HepG2 (cell line): ENCODE measurements at places on chromosomes 11 and 22. TPM values are rescaled to one million over a fixed set of nuclear protein-coding genes. Genes with fewer than 3 reads are reported as not detected.

DNA sequence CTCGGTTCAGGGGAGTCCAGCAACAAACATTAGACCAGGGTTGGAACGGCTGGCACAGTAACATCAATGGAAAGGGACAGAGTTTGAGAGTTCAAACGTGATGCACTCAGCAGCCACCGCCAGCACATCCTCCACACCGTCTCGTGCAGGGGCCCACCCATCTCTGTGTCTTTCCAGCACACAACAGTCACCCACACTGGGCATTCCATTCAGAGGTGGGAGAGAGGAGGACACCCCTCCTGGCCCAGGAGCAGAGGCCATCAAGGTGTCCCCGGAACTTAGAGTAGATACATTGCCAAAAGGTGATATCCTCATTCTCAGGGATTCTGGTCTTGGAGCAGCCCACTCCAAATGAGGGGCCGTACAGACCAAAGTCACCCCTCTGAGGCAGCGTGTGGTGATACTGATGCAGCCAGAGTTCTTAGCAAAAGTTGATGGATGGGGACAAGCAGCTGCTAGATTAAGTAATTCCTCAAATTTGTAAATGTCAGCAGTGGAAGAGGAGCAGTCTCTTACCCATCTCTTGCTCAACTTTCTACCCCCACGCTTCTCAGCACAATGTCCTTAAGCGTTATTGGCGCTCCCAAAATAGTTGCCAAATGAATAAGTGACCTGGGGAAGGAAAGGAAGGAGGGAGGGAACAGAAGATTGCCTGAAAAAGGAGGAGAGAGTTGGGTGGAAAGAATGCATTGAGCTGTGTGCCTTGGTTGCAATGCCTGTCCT lies 5.5 kb downstream of the SNAP29 start:
- no peak for DNase-seq

DNA sequence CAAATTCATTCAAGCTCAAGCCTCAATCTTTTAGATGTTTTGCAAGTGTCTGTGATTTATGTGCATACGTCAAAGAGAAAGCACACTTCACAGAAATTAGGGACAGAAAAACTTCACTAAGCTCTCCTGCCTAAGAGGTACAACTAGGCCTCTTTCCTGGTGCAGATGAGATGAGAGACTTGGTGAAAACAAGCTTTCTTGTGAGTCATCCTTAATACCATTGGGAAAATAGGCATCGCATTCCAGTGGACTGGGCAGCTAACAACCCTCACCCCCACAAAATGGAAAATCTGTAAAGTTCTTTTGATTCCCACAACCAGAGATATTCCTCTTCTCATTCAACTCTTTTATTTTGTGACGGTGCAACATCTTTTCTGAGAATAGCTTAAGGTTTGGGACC lies 1110.4 kb upstream of the CCDC90B start:
- DNase-seq: no peak

DNA sequence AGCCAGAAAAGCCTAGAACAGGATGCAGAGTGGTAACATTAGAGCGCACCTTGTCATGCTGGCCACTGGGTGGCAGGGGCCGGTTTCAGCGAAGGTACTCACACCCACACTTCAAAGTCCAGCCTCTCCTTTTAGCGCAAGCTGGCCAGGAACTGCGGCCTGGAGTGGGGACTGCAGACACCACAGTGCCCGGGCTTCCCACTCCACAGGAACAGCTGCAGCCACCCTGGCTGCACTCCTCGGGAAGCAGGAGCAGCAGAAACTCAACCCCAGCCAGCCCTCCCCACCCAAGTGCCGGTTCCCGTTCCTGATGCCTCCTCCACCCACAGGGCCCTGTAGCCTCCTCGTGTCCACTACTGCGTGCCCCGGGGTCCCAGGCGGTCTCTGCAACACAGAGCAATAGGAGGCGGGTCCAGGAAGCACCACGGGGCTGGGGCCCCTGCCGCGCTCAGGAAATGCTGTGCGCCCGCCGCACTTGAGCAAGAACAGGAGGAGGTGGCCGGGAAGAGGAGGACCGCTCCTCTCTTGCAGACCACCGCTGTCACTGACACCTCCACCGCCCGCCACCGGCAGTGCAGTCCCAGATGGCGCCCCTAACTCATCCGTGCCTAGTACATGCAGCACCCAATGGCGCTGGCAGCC lies 2.2 kb downstream of the RFPL2 start:
- DNase-seq: peak; percentile 68

DNA sequence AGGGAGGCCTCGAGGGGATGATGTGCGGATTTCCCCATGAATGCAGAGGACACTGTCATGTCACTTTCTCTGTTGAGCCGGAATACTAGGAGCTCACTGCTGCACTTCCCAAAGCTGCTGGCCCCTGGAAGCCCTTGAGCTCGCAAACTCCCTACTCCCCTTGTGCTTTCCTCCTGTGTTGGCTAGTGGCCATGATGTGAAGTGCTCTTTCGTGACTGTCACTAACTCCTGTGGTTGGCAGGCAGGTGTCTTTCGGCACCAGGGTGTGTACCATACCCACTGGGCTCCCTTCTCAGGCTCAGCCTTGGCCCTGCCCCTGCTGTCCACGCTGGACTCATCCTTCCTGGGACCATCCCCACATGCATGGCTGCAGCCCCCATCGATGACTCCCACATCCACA lies 86.2 kb downstream of the BTBD10 start:
- no peak for DNase-seq

- peak; percentile 47 for DNase-seq
Observed at GRCh38 chr11:124174001-124174583, 9.1 kb upstream of the OR10D3 start.

GRCh38 chr11:65132238-65132987 lies 1.9 kb downstream of the SYVN1 start:
- DNase-seq: no peak

- peak; percentile 52 for DNase-seq
Observed at GRCh38 chr11:74449369-74449931, 17.9 kb downstream of the KCNE3 start.

DNA sequence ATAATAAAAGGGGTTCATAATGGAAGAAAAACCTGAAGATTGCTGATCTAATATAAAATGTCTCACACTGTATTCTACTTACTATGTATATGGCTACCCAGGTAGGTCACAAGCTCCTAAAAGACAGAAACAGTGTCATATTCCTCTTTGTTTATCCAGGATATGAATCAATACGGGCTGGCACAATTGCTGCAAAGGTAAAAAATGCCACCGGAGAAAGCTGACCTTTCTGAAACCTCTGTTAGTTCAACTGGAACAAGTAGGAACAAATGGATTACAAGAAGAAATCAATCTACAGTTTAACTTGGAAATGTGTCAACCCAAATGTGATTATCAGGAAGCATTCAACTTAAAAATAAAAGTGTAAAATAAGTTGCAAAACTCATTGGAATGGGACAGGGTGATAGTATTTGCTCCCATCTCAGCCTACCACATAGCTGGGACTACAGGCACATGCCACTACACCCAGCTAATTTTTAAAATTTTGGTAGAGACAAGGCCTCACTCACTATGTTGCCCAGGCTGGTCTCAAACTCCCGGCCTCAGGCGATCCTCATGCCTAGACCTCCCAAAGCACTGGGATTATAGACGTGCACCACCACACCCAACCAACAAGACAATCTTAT lies 27.6 kb downstream of the SLC35F2 start:
- no peak for DNase-seq

The C11orf58 gene
- total RNA-seq: 167 and 271 TPM in 2 replicates

The ARHGAP32 gene
- total RNA-seq: 6.3 and 8.3 TPM in 2 replicates

The DUSP8 gene
- 0.95 and 1.8 TPM in 2 replicates for total RNA-seq

The THY1 gene
- total RNA-seq: not detected in 2 replicates

The OR10D3 gene
- not detected in 2 replicates for total RNA-seq

The RPS25 gene
- total RNA-seq: 1,415 and 1,643 TPM in 2 replicates

The RTN4RL2 gene
- 0.45 and 1.3 TPM in 2 replicates for total RNA-seq
